Stimulated activated CD8-positive, alpha-beta memory T cell treated with anti-CD3 and anti-CD28 coated beads, Interleukin-7, amount 100 ng/mL, for 48 hours (primary cell): ENCODE measurements at places on chromosomes 3 and 15.

- DNase-seq, result no peak
These were observed 5.4 kb downstream of the TGFBR2 start for GRCh38 chr3:30611613-30612436.

GRCh38 chr3:96330795-96331194 is 483.6 kb upstream of the EPHA6 start:
- DNase-seq, result no peak

- no peak for DNase-seq
These were observed 262.1 kb downstream of the IGSF11 start for GRCh38 chr3:118772547-118773011.

DNA sequence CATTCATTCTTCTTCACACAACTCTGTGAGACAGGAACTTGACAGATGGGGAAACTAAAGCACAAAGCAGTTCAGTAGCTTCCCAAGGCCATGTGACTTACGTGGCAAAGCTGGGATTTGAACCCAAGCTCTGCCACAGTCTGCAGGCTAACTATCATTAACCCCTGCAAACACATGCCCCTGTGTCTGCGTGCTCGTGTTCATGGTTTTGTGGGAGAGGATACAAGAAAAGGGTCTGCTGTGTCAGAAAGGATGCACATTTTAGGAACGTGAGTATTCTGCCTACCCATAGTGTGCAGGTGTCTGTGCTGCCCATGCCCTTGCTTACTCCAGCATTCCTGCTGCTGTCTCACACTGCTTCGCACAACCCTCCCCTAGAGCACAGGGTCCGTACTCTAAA is 137.0 kb downstream of the CHDH start:
- DNase-seq, result no peak

- no peak for DNase-seq
These were observed 89.0 kb upstream of the STRIT1 start for GRCh38 chr3:155382396-155383042.

DNA sequence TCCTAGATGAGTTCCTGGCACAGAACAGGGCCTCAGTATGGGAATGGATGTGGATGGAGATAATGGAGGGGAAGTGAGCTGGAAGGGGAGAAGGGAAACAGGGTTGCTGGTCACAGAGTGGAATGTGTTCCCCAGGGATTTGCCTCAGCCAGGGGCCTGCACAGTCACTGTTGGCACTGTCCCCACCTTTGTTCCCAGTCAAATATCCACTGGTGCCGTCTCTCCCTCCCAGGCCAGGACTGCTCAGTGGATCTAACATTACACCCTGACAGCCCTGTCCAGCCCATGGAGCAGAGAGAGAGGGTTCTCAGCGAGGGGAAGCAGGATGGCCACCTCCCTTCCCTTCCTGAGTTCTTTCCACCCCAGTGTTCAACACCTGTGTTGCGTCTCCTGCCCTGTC is 1.5 kb upstream of the PPP1R2 start:
- no peak for DNase-seq

- DNase-seq, result no peak
These were observed 587 bp upstream of the TNK2 start for GRCh38 chr3:195908694-195909581.

GRCh38 chr3:44013967-44014366 is 227.7 kb upstream of the TOPAZ1 start:
- no peak for DNase-seq

- no peak for DNase-seq
These were observed 40.8 kb upstream of the PRR23E start for GRCh38 chr3:127151992-127152650.

DNA sequence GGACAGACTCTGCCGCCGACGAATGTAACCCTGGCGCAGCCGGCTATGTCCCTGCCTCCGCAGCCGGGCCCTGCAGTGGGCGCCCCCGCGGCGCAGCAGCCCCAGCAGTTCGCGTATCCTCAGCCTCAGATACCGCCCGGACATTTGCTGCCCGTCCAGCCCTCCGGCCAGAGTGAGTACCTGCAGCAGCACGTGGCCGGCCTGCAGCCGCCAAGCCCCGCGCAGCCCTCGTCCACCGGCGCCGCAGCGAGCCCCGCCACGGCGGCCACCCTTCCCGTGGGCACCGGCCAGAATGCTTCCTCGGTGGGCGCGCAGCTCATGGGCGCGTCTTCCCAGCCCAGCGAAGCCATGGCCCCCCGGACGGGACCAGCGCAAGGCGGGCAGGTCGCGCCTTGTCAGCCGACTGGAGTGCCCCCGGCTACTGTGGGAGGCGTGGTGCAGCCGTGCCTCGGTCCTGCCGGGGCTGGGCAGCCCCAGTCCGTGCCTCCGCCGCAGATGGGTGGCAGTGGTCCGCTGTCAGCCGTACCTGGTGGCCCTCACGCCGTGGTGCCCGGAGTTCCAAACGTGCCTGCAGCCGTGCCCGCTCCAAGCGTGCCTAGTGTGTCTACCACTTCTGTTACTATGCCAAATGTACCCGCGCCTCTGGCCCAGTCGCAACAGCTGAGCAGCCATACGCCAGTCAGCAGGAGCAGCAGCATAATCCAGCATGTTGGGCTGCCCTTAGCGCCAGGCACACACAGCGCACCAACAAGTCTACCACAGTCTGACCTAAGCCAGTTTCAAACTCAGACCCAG is 2.4 kb downstream of the TSC22D2 start:
- no peak for DNase-seq

GRCh38 chr3:196677353-196677752 is 34.7 kb downstream of the CEP19 start:
- DNase-seq, result no peak
